NCI-H1436 treated with DMSO at 0.1 percent for 48 hours (cell line): ENCODE measurements at places on chromosomes 1 and 21.

DNA sequence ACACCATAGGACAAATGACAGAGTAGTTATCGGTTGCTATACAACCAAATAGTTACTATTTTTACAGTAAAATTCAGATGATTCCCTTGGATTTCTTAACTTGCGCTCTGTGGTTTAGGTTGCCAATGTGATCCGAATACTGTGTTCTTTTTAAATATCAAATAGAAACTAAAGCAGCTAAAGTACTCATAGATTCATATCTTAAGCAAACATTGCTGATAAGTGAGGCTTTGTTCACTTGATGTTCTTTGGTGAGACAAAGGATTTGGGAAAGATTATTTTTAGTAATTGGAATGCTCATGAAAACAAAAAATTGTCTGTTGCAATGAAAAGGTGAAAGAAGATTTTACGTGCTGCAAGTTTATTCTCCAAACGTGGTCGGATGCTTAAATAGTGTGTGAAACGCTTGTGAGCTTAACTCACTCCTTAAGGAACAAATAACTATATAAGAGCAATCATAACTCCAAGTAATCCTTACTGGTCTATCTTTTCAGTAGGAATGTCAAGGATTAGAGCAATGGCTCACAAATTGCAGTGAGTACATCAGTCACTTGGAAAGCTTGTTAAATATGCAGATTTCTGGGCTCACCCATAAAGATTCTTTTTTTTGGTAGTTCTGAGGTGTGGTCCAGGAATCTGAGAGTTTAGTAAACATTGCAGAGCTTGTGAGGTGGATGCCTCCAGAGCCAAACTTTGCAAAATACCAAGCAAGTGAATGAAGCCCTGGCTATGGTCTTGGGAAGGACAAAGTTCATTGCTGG is 31.8 kb upstream of the PDC start:
- no peak for DNase-seq

GRCh38 chr1:173467426-173467825 is 9.7 kb upstream of the PRDX6 start:
- DNase-seq = no peak

- no peak for DNase-seq
These were observed 872 bp downstream of the TSTD1 start for GRCh38 chr1:161037661-161038522.

DNA sequence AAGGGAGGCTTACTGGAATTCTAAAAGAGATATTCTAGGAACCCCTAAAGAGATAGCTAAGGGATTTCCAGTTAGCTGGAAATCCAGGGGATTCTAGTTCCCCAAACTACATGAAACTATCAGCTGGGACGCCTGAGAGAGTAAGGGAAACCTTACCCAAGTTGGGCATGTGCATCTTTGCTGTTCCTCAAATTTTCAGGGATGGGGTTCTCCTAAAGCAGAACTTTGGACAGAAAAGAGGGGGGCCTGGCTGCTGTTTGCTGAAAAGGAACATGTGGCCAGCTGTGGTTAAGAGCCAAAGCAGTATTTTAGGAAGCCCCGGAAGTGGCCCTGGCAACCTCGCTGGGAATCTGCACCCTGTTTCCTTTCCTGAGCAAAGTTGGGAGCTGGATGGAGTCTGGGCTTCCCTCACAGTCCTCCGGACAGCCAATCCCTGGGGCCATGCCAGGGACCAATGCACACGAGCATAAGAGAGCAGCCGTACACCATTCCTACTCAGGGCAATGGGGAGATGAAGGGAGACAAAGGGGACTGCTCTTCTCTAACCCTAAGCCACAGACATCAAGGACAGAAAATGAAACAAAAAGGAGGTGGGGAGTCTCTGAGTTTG is 154.3 kb downstream of the PLXNA2 start:
- DNase-seq = no peak

- no peak for DNase-seq
These were observed 7.5 kb upstream of the KNCN start for GRCh38 chr1:46558966-46559365.

- no peak for DNase-seq
These were observed 107.8 kb upstream of the VAV3 start for GRCh38 chr1:108072776-108073175.

DNA sequence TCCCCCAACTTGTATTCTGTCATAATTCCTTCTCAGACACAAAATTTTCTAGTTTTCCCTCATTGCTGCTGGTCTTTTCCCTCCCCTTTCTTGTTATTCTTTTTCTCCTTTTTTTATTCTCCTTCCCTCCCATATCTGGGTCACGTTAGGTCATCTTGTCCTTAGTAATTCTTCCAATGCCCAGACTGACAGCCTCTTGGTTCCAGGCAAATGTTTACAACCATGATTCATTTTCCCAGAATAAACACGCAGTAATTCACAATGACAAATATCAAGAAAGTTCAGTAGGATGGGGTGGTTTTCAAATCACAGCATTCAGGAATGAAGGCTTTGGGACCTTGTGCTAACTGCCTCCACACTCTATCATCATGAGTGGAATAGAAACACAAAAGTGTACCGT is 25.2 kb downstream of the NHLH2 start:
- DNase-seq = no peak

DNA sequence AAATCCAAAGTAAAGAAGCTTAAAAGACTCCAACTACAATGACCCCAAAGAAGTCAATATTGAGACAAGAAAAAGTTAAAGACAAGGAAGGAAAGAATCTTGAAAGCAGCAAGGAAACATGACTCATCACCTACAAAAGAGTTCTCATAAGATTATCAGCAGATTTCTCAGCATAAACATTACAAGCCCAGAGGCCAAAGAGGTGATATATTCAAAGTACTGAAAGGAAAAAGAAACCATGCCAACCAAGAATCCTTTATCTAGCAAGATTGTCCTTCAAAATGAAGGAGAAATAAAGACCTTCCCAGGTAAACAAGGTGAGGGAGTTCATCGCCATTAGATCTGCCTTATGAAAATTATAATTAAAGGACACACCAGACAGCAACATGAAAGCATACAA is 49.8 kb downstream of the CSMD2 start:
- DNase-seq = no peak
